Activated CD8-positive, alpha-beta T cell treated with anti-CD3 and anti-CD28 coated beads for 36 hours (primary cell): ENCODE measurements at places on chromosomes 2 and 18. TPM values are rescaled to one million over a fixed set of nuclear protein-coding genes. Genes with fewer than 3 reads are reported as not detected.

Gene UCN
- total RNA-seq: 2.5 TPM

Gene HNMT
- not detected for total RNA-seq

Gene CHRNG
- not detected for total RNA-seq

Gene FOXD4L1
- total RNA-seq: not detected

Gene ZC3H6
- 17.6 TPM for total RNA-seq
